ENCODE measurements at places on chromosomes 7 and 10.

DNA sequence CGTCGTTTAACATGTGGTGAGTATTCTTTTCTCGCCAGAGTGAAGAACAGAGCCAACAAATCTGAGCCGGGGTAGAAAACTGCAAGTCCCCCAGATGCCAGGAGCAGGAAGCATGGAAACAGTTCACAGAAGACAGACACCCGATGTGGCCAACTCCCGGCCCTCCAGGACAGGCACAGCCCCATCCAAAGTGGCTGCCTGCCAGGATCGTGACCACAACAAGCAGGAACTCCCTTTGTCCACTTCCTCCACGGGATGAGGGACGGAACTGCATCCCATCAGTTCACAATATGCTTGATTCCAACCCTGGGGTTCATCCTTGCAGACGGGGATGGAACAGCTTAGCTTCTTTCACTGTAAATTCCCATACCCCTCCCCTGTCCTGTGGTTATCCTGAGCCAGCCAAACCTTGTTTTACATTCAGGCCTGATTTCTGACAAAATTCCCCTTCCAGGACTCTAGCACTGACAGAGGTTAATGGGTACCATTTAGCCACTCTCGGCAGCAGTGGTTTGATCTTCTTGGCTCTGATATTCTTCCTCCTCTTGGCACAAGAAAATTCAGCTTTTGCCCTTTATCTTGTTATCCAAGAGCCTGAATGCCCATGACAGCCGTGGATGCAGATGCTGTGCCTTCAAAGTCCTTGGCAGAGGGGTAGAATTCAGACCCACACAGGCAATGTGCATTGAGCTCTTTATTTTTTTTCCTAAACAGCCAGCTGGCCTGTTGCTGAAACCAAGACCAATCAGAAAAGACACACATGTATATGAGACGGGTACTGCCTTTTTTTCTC, 105.5 kb upstream of the FAM204A start:
- no peak overlapping the region for H3K27ac ChIP-seq
- H3K4me1 ChIP-seq = no peaks in the 10 kb centered on the region
- H3K4me3 ChIP-seq = no peak overlapping the region
- no peaks in the 10 kb centered on the region for H3K36me3 ChIP-seq

DNA sequence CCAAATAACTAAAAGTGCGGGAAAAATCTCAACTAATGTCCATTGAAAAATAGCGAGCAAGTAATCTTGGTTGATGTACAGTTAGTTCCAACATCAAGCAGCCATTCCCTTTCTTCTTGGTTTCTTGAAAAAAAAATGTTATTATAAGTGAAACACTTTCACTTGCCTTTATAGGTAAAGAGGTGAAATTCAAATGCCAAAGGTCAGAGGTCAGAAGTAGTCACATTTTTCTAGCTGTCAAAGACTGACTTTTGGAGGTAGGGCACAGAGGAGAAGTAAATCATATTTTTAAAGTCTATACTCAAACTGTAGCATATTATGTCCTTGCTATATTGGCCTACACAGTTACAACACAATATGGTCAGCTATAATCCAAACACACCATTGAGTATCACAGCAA, 62.3 kb downstream of the CHCHD3 start:
- no peak for DNase-seq
- H3K27me3 ChIP-seq = no peaks in the 10 kb centered on the region
- no peaks in the 10 kb centered on the region for H3K36me3 ChIP-seq

GRCh38 chr7:102211590-102212550, 74.8 kb upstream of the SH2B2 start:
- no peak overlapping the region for H3K4me3 ChIP-seq
- H3K27me3 ChIP-seq = no peaks in the 10 kb centered on the region
- no peaks in the 10 kb centered on the region for H3K36me3 ChIP-seq
- H3K4me1 ChIP-seq = peaks cover 7% of the 10 kb centered on the region

GRCh38 chr7:30349170-30349569, 64.8 kb downstream of the ZNRF2 start:
- no peaks in the 10 kb centered on the region for H3K27me3 ChIP-seq
- H3K36me3 ChIP-seq = no peaks in the 10 kb centered on the region
- no peak overlapping the region for H3K4me3 ChIP-seq

DNA sequence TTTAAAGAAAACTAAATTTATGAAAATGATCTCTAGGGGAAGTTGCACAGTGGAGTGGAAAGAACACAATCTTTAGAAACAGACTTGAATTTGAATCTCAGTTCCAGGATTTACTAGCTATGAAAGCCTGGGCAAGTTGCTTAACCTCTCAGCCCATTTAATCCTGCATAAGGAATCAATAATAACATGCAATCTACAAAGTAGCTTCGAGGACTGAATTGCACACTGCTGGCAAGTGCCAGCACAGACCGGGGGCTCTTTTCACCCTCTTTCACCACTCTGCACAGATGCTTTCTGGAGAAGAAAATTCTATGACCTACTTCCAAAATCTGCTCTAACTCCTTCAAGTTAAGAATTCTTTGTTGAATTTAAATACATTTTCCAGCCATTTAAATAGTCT, 63.4 kb upstream of the ANK3 start:
- no peaks in the 10 kb centered on the region for H3K36me3 ChIP-seq
- peaks cover 10% of the 10 kb centered on the region for H3K4me1 ChIP-seq
- no peak for DNase-seq

GRCh38 chr10:43193496-43194080, 55.3 kb downstream of the CSGALNACT2 start:
- H3K27ac ChIP-seq = no peak overlapping the region
- DNase-seq = no peak
- H3K4me3 ChIP-seq = no peak overlapping the region
- no peaks in the 10 kb centered on the region for H3K36me3 ChIP-seq
- no peaks in the 10 kb centered on the region for H3K27me3 ChIP-seq

- H3K4me3 ChIP-seq = no peak overlapping the region
- H3K27me3 ChIP-seq = no peaks in the 10 kb centered on the region
- no peak for DNase-seq
These were observed 622.2 kb upstream of the VSTM2A start for GRCh38 chr7:53920011-53920410.
